Mesothelial cell of epicardium (in vitro differentiated cells): ENCODE measurements at places on chromosomes 1 and 21. TPM values are rescaled to one million over a fixed set of nuclear protein-coding genes. Genes with fewer than 3 reads are reported as not detected.

DNA sequence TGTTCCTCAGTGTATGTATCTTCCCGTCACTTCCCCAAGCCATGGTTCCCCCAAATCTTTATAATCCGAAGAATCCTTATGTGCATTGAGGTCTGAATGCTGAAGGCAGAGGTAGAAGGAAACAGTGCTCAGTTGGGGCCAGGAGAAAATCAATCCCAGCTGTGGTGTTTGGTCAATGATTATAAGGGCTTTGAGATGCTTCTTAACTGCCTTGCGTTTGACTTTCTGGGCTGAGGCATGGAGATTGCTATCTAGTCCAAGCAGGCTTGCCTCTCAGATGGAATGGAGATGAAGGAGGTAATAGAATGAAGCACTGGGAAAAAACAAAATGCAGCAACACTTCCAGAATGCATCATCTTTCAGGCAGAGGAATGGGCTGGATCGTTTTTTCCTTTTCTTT is 3.6 kb upstream of the MAP1LC3C start:
- H3K27me3 ChIP-seq: no peaks in the 10 kb centered on the region
- no peak overlapping the region for H3K4me3 ChIP-seq
- no peaks in the 10 kb centered on the region for H3K36me3 ChIP-seq

- no peaks in the 10 kb centered on the region for H3K27me3 ChIP-seq
- H3K27ac ChIP-seq: no peak overlapping the region
- H3K4me3 ChIP-seq: no peak overlapping the region
- H3K4me1 ChIP-seq: no peaks in the 10 kb centered on the region
- peaks cover 54% of the 10 kb centered on the region for H3K36me3 ChIP-seq
- no peak for DNase-seq
Measured at GRCh38 chr1:114454539-114454938, 56.5 kb downstream of the TRIM33 start.

- H3K4me3 ChIP-seq: no peak overlapping the region
- no peak for DNase-seq
- H3K27ac ChIP-seq: no peak overlapping the region
- no peaks in the 10 kb centered on the region for H3K36me3 ChIP-seq
- peaks cover 16% of the 10 kb centered on the region for H3K27me3 ChIP-seq
- peaks cover 16% of the 10 kb centered on the region for H3K4me1 ChIP-seq
Measured at GRCh38 chr1:159869173-159869572, 6.7 kb upstream of the VSIG8 start.

DNA sequence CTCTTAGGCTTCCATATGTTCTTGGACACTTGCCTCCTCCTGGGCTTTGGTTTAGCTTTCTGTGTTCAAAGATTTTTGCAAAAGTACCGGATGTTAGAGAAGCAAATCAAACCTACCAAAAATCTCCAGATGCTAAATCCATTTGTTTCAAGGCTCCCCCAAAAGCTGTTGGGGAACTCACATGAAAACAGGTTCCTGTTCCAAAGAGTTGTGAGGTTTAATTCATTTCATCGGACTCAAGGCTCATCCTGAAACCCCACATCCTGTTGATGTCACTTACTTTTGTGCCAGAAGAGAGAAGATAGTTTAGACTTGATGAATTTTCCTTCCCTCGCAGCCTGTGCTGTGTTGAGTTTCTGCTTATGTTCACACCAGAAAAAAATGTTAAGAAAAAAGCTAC is 41.7 kb upstream of the RXRG start:
- no peak overlapping the region for H3K4me3 ChIP-seq
- H3K27me3 ChIP-seq: no peaks in the 10 kb centered on the region
- H3K4me1 ChIP-seq: peaks cover 4% of the 10 kb centered on the region
- DNase-seq: no peak

- H3K4me3 ChIP-seq: no peak overlapping the region
- H3K4me1 ChIP-seq: peaks cover 13% of the 10 kb centered on the region
- no peaks in the 10 kb centered on the region for H3K27me3 ChIP-seq
- no peak overlapping the region for H3K27ac ChIP-seq
- no peak for DNase-seq
Measured at GRCh38 chr1:113515498-113515897, 125.2 kb downstream of the MAGI3 start.

DNA sequence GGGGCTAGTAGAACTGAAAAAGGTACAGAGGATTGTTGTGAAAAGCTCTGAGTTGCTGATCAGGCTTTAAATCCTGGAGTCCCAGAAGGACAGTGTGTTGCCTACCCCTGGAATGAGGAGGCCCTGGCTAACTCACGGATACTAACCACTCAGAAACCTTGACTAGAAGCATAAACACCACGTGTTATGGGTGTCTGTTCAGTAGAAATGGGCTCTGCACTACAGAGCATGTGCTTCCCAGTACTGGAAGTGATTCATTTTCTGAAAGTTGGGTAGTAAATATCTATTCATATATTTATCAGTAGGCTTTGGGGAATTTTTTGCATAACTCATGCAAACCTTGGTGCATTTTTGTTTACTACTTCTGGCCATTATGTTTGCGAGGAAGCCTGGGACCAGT is 15.1 kb upstream of the CLCA1 start:
- no peak overlapping the region for H3K4me3 ChIP-seq
- no peak for DNase-seq
- H3K27ac ChIP-seq: no peak overlapping the region
- H3K36me3 ChIP-seq: no peaks in the 10 kb centered on the region
- no peaks in the 10 kb centered on the region for H3K4me1 ChIP-seq
- peaks cover 3% of the 10 kb centered on the region for H3K27me3 ChIP-seq

Gene CD160
- total RNA-seq: 0.23 TPM in 1 of 3 replicates, not detected in the others

Gene RGS1
- total RNA-seq: 0.38 to 0.40 TPM in 2 of 3 replicates, not detected in the other

Gene NUDT4B
- 0.34 to 0.44 TPM in 2 of 3 replicates, not detected in the other for total RNA-seq

Gene TLR5
- 2.5 to 3.8 TPM (median 3.1 TPM) in 3 replicates for total RNA-seq

Gene OR2M3
- total RNA-seq: not detected in 3 replicates
